ENCODE measurements at places on chromosomes 11 and 22. TPM values are rescaled to one million over a fixed set of nuclear protein-coding genes. Genes with fewer than 3 reads are reported as not detected.

Gene MOV10L1
- total RNA-seq: under 0.01 TPM

Gene ZNF195
- total RNA-seq: 15.7 TPM

Gene NXPE2
- not detected for total RNA-seq

Gene ARHGEF17
- total RNA-seq: 13.0 TPM

Gene ISX
- not detected for total RNA-seq
